ENCODE measurements at places on chromosomes 2 and 18. TPM values are rescaled to one million over a fixed set of nuclear protein-coding genes. Genes with fewer than 3 reads are reported as not detected.

Gene CHRND
- not detected for total RNA-seq

Gene BMP10
- total RNA-seq, result not detected

Gene PSMA8
- not detected for total RNA-seq

Gene HRH4
- not detected for total RNA-seq

Gene UPP2
- not detected for total RNA-seq

- DNase-seq, result no peak
Measured at GRCh38 chr2:240462707-240463273, 27.3 kb downstream of the GPC1 start.

- no peak for DNase-seq
Measured at GRCh38 chr2:55138014-55138881, 88.0 kb upstream of the RTN4 start.

DNA sequence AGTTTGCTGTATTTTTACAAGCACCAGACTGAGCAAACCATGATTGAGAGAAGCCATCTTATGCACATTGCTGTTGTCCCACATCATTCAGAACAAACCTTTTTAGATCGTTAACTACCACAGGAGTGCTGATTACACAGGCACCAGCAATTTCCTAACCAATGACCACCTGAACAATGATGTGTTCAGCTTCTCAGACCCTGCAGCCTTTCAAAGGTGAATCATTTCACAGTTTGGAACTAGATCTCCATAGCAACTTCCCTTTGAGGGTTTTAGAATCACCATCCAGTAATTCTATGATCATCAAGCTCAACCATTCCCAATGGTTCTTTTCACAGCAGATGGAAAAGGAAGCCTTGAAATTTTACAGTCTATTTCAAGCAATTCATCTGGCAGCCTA, 71.4 kb downstream of the OLA1 start:
- no peak for DNase-seq

- no peak for DNase-seq
Measured at GRCh38 chr2:142139384-142139783, 8.6 kb upstream of the LRP1B start.

DNA sequence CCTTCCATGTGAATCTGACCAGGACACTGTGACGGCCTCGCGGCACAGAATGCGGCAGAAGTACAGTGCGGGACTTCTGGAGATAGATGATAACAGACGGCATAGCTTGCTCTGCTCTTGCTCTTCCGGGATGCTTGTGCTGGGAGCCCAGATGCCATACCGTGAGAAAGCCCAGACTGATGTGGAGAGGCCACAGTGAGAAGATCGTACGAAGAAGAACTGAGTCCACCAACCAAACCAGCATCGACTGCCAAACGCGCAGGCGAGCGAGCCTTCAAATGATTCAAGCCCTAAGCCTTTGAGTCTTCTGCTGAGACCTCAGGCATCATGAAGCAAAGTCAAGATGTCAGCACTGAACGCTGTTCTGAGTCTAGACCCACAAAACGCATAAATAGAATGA, 33.7 kb downstream of the DTNB start:
- no peak for DNase-seq

DNA sequence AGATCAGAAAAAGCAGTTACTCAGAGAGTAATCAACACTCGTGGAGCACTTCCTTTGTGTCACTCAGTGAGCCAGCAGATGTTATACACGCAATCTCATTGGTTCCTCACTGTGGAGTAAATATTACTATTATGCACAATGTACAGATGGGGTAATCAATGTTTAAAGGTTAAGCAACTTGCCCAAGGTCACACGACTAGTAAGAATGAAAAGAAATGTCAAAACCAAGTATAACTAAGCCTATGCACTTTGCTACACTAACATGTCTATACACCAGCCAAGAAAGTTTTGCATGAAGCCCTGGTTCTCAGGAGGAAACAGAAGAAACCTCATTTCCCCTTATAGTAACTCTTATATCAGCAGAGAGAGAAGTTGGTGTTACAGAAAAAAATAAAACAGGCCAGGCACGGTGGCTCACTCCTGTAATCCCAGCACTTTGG, 5.4 kb downstream of the METTL21A start:
- DNase-seq, result no peak

DNA sequence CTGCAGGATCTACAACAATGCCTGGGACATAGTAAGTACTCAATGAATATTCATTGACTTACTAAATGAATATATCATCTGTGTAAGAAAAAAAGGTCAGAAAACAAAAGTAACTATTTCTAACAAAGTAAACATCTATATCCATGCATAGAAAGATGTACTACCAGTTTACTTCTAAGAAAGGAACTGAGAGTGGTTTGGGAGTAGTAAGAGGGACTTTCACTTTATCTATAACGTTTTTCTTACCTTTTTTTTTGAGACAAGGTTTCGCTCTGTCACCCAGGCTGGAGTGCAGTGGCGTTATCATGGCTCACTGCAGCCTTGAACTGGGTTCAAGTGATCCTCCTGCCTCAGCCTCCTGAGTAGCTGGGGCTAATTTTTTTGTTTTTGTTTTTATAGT, 25.7 kb downstream of the DHX57 start:
- DNase-seq, result no peak

DNA sequence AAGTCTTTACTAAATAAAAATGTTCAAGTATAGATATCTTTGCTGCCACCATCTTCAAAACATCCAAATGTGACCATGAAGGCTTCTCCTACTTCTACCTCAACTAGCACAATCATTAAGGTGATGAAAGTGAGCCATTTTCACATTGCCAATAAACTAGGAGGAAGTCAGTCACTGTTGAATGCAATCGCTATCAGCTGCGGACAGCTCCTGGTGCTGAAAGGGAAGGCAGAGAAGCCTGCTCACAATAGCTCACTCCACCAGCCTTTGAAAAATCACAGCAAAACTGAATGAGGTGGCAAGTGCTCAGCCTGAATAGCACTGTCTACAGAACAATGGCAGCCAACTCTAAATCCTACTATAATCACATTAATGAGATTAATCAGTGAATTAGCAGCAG, 2.2 kb downstream of the MYT1L start:
- no peak for DNase-seq

All from heart right ventricle (tissue), 16 donors.